ENCODE measurements at places on chromosomes 4 and X.

GRCh38 chr4:172785613-172786012 is 383.0 kb upstream of the GALNT7 start:
- no peak for DNase-seq

- no peak for DNase-seq
Observed at GRCh38 chrX:29826742-29827141, 388.6 kb upstream of the MAGEB2 start.

- no peak for DNase-seq
Observed at GRCh38 chr4:34718576-34719245, 1525.6 kb downstream of the ARAP2 start.

DNA sequence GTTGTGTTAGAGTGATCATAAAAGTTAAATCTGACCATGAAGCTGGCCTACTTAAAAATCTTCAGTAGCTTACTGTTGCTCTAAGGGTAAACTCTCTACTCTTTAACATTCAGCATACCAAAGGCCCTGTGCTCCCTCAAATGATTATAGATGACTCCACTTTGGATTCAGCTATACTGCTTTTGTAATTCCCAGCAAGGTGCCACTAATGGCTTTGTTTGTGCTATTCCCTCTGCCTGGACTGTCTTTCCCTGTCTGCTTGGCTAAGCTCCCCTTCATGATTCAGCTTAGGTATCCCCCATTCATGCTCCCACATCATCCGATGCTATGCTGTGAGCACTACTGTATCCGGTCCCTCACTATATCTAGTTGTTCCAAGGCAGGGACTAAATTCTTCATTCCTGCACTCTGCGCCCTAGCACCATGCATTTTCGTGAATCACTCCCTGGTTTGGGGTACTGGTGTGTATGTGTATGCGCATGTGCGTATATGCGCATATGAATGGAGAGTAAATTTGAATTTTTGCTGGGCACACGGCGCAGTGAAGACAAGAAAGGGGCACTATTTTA is 453 bp upstream of the PBDC1 start:
- DNase-seq = no peak

DNA sequence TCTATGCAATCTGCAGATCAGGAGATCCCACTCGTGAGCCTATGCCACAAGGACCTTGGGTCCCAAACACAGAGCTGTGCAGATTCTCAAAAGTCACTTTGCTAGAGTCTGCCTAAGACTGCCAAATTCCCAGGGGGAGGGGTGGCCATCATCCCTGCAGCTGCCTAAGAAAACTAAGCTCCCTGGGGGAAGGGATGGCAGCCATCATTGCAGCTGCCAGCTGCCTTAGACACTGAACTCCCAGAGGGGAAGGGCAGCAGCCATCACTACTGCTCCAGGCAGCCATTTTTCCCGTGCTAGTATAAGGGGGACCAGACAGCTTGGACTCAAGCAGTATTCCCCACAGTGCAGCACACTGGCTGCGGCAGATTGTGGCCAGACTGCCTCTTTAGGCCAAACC is 156.9 kb downstream of the NKX6-1 start:
- no peak for DNase-seq

DNA sequence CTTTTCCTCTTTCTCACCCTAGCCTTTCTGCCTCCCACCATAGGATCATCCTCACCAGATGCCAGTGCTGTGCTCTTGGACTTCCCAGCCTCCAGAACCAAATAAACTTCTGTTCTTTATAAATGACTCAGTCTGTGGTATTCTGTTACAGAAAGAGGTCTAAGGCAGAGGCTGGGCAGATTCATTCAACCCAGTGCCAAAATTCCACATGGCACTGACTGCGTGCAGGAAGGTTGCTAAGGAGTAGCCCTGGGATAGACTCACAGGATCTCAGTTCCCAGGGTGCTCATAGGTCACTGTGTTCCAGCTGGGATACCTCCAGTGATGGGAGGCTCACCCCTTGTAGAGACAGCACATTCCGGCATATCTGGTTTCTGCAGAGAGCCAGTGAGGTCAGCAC is 22.0 kb downstream of the SORCS2 start:
- DNase-seq = no peak

GRCh38 chr4:126820631-126821030 is 812.1 kb upstream of the INTU start:
- no peak for DNase-seq

All from AG20443 (cell line).